Stimulated activated CD8-positive, alpha-beta memory T cell treated with anti-CD3 and anti-CD28 coated beads, Interleukin-15, amount 100 ng/mL, for 4 hours (primary cell): ENCODE measurements at places on chromosomes 1 and 21.

DNA sequence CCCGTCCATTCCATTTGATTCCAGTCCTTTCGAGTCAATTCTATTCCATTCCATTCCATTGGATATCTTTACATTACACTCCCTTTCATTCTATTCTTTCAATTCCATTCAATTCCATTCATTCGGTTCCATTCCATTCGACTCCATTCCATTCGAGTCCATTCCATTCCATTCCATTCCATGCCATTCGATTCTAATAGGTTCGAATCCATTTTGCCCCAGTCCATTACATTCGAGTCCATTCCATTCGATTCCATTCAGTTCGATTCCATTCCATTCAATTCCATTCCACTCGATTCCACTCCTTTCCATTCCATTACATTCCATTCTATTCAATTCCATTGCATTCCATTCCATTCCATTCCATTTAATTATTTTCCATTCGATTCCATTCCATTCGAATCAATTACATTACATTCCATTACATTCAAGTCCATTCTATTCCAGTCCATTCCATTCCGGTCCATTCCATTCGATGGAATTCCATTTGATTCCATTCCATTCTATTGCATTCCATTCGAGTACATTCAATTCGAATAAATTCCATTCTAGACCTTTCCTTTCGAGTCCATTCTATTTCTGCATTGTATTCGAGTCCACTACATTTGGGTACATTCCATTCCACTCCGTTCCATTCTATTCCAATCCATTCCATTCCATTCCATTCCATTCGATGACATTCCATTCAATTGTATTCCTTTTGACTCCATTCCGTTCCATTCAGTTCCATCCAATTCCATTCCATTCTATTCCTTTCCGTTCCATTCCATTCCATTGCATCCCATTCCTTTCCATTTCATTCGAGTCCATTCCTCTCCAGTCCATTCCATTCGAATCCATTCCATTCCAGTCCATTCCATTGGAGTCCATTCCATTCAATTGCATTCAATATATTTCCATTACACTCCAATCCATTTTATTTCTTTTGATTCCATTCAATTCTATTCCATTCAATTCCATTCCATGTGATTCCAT lies 2604.8 kb upstream of the TPTE start:
- DNase-seq = no peak

DNA sequence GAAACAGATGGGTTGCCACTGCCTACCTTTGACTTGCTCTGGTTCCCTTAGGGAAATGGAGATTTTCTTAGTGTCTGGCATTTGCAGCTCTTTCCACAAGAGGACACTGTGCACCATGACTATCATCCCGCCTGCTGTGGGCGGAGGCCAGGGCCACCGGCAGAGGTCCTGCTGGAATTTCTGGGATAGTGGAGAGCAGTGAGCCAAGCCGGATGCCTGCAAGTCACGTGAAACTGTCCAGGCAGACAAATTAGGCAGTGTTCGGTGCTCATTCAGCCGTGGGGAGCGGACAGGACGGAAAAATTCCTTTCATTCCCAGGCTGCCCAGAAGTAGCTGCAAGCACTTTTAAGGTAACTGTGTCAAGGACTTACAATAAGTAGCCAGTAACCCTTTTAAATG lies 43.4 kb downstream of the IGSF5 start:
- DNase-seq = no peak

DNA sequence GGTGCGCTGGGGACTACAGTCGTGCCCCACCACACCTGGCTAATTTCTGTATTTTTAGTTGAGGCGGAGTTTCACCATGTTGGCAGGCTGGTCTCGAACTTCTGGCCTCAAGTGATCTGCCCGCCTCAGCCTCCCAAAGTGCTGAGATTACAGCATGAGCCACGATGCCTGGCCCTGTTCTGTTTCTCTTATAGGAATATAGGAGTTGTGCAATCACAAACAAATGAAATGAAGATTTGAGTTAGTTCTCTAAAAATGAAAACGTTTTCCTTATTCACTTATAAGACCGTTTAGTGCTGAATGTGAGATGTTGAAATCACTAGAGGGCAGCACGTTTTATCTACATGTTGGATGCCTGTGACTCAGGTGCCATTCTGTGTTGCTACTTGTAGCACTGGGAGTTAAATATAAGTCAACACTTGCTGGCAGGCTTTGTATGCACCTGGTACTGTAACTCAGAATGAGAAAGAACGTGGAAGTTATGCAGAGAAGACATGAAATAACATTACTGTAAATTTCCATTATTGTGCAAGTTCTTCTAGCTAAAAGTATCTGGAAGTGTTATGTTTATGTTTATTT lies 45.8 kb downstream of the MIGA1 start:
- no peak for DNase-seq

- DNase-seq = no peak
Observed at GRCh38 chr1:182286761-182287160, 104.8 kb downstream of the GLUL start.

DNA sequence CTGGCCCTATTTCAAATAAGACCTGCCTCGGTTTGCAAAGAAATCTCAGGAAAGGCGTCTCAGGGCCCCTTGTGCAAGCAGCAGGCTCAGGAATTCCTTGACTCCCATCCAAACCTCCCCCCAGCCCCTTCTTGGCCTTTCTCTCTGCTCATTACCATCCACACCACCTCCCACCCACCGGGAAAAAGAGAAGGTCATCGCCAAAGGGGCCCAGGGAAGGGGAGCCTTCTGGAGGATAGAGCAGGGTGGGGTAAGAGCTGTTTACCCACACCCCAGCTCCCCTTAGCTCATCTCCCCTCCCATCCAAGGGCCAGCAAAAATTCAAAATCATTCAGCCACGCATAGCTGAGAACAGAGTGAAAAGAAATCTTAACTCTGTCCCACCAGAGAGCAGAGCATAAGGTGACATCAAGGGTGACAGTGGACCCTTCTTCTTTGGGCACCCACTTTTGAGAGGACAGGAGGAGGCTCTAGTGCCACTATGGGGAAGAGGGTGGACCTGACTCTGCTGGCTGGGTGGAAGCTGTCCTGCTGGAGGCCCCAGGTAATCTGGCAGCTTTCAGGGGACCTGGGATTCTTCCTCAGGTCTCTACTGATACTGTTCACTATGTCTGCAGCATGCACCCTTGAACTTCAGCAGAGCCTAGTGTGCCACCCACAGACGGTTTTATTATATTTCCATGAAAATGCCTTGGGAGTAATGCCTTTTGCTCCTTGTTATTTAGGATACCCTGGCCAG lies 3.9 kb upstream of the WNT2B start:
- DNase-seq = no peak

- DNase-seq = no peak
Observed at GRCh38 chr1:8241417-8242014, 76.4 kb upstream of the SLC45A1 start.

DNA sequence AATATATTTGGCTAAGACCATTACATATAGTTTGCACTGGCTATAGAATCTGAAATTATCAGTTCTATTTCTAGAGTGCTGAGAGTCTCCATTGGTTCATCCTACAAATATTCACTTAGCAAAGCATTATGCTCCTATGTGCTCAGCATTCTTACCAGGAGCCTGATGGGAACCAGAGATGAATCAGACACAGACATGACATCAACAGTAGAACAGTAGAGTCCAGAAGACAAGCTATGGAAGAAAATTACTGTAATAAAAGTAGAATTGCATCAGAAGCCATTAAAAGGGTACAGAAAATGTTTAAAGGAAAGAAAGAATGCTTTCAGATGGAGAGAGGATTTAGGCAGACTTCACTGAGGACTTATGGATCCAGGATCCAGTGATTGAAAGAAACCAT lies 271.7 kb upstream of the SNX7 start:
- DNase-seq = no peak

GRCh38 chr1:110228381-110228780 lies 18.3 kb downstream of the KCNC4 start:
- DNase-seq = no peak

- DNase-seq = no peak
Observed at GRCh38 chr1:225651376-225651871, 1.5 kb downstream of the ENAH start.

GRCh38 chr1:162905174-162906158 lies 44.5 kb upstream of the CCDC190 start:
- DNase-seq = no peak

DNA sequence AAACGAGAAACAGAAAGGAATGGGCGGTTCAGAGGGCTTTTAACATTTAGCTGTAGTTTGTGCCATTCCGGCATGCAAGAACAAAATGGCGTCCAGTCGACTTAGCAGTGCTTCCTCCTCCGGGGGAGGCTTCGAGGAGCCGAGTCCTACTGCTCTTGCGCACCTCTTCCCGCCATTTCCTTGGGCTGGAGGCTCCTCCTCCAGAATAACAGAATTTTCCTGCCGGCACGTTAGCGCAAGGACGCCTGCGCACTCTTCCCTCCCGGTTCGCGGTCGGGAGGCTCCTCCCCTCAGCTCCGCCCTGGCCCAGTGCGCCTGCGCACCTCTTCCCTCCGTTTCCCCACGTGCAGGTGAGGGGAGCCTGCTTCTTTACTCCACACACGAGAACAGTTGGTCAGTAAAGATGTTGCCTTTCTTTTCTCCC lies 1.0 kb downstream of the DMRTB1 start:
- no peak for DNase-seq

DNA sequence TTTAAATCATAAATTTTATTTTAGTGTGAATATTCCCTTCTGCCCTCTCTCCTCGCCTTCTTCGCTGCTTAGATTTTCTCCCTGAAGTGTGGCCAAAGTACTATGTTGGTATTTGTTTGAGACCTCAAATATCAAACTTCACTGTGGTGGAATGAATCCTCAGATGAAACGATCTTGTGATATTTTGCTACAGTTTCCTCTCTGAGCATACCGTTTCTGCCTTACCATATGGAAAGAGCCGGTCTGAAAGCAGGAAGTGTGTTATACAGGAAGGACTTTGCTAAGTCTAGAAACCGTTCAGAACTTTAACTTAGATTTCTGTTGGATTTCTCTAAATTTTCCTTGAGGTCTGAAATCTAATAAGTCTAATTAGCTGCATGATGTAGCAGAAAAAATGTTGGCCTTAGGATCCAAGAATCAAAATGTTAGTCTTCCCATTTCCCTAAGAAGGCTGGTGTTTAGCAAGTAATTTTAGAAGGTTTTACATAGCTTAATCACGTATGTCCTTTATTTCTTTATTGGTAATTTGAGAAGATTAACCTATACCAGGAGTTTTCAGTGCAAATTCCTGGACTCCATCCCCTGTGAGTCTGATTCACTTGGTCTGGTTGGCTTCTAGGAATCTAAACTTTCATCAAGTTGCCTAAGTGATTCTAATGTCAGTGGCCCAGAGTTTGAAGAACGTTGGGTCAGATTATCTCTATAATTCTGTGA lies 30.7 kb downstream of the SDCCAG8 start:
- DNase-seq = no peak

GRCh38 chr21:36015045-36015444 lies 45.3 kb downstream of the SETD4 start:
- DNase-seq = no peak

DNA sequence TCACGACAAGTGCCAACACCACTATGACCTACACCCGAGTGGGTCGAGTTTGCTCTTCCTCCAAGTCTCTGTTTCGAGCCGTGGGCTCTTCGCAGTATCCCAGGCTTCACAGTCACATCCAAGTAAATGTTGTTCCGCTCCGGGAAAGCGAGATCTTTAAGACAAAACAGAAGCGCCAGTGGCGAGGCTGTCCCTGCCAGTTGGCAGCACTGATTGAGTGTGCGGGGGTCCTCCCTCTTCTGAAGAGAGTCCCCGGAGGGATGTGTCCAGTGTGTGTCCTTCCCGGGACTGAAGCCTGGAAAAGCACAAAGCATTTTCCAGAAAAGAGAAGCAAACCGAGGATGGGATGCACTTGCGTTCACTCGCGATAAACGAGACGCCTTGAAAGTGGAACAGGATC lies 158.9 kb downstream of the PRDM16 start:
- DNase-seq = no peak

GRCh38 chr1:6591222-6591621 lies 11.4 kb downstream of the ZBTB48 start:
- no peak for DNase-seq

- DNase-seq = no peak
Observed at GRCh38 chr1:55212349-55213150, 2.6 kb downstream of the USP24 start.

DNA sequence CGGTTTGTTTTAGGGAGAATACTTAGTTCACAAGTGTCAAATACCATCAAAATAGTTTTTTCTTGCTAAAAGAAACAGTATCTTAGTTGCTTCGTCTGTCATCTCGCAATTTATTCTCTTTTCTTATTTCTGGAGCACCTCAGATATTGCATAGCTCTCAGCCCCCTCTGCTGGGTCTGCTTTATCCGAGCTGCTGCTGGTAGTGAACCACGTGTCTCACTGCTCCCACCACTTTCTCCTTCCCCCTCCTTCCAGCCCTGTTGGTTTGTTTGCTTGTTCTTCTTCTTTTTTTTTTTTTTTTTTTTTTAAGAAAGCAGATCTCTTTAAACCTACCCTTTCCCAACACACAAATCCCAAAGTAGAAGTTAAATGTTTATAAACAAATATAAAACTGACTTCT lies 170.8 kb downstream of the EDEM3 start:
- DNase-seq = no peak
